Activated CD4-positive, CD25-positive, alpha-beta regulatory T cell (primary cell): ENCODE measurements at places on chromosomes 13 and 19.

DNA sequence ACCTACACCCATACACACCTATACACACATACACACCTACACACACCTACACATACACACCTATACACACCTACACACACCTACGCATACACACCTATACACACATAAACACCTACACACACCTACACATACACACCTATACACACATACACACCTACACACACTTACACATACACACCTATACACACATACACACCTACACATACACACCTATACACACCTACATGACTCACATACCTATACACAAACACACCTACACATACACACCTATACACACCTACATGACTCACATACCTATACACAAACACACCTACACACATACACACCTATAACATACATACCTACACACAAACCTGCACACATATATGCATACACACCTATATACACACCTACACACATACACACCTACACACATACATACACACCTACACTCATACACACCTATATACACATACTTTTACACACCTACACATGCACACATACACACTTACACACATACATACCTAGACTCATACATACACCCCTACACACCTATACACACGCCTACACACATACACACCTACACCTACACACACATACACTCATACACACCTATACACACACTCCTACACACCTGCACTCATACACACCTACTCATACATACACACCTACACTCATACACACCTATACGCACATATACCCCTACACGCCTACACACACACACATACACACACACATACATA is 286.7 kb upstream of the MAB21L1 start:
- no peak for DNase-seq

DNA sequence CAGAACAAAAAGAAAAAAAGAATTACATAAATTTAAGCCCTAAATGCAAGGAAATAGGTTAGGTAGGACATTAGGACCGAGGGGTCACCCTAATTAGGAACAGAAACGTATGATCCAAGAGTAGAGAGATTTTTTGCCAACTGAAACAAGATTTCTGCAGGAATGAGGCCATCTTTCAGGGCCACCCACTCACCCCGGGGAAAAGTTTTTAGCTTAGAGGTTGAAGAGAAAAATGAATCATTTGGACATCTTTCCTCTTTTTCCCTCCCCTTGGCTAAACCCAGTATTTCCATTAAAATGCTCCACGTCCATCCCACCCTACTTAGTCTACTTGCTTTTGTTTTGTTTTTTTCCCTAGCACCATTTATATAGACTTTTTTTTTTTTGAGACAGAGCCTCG is 10.6 kb upstream of the PNMA8A start:
- no peak for DNase-seq

- no peak for DNase-seq
Measured at GRCh38 chr13:43475140-43475539, 311.6 kb downstream of the ENOX1 start.

DNA sequence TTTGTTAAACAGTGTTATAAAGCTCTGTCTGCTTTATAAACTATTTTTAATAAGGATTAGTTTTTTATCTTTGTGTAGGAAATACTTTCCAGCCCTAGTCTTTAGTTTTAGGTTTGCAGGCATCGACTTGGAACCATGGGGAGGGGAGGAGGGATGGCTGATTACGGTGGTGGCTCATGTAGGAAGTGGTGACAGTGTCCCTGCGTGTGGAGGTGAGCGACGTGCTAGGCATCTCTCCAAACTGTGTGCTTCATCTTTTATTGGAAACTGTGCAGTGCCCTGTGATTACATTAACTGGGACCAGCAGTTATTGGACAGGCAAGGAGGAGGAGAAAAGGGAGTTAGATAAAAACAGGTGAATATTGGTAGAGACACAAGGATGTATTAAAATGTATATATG is 203.8 kb downstream of the ATP8A2 start:
- no peak for DNase-seq
